Hepatocyte (in vitro differentiated cells): ENCODE measurements at places on chromosomes 3 and 15. TPM values are rescaled to one million over a fixed set of nuclear protein-coding genes. Genes with fewer than 3 reads are reported as not detected.

LIPC gene
- 64.8 and 67.7 TPM in 2 replicates for total RNA-seq

MKRN3 gene
- total RNA-seq = 0.57 TPM in 1 of 2 replicates, not detected in the other

LYZL4 gene
- not detected in 2 replicates for total RNA-seq

DLL4 gene
- total RNA-seq = 2.3 and 2.8 TPM in 2 replicates

FYCO1 gene
- total RNA-seq = 23.0 and 26.8 TPM in 2 replicates

KIF23 gene
- 12.0 and 13.9 TPM in 2 replicates for total RNA-seq

RTP1 gene
- total RNA-seq = not detected in 2 replicates

SOX14 gene
- not detected in 2 replicates for total RNA-seq

SCG5 gene
- 2.0 and 5.2 TPM in 2 replicates for total RNA-seq

TIGIT gene
- total RNA-seq = not detected in 2 replicates

GPR62 gene
- not detected in 2 replicates for total RNA-seq

CD80 gene
- total RNA-seq = 0.07 and 0.24 TPM in 2 replicates

CD200 gene
- 6.7 and 12.6 TPM in 2 replicates for total RNA-seq

ROPN1 gene
- not detected in 2 replicates for total RNA-seq

HESX1 gene
- total RNA-seq = 1.3 and 1.7 TPM in 2 replicates

NR1I2 gene
- 7.0 and 7.1 TPM in 2 replicates for total RNA-seq

IL12A gene
- total RNA-seq = 0.88 and 1.0 TPM in 2 replicates

CXCR6 gene
- total RNA-seq = not detected in 2 replicates

MAGEL2 gene
- total RNA-seq = 3.1 and 5.4 TPM in 2 replicates

ADPGK gene
- total RNA-seq = 67.3 and 71.1 TPM in 2 replicates

DUSP7 gene
- 13.1 and 13.8 TPM in 2 replicates for total RNA-seq

ATP11B gene
- 57.2 and 60.5 TPM in 2 replicates for total RNA-seq

KLF15 gene
- total RNA-seq = 16.7 and 19.9 TPM in 2 replicates

TRPC1 gene
- 7.9 and 12.6 TPM in 2 replicates for total RNA-seq

SAMMSON gene
- 0.10 TPM in 1 of 2 replicates, not detected in the other for total RNA-seq

LRRC31 gene
- 6.1 and 6.5 TPM in 2 replicates for total RNA-seq

GOLGA6D gene
- 0.76 TPM in 1 of 2 replicates, not detected in the other for total RNA-seq

SPESP1 gene
- not detected in 2 replicates for total RNA-seq

SAXO2 gene
- 0.64 and 2.3 TPM in 2 replicates for total RNA-seq

MEX3B gene
- 6.9 and 10.0 TPM in 2 replicates for total RNA-seq

CHL1 gene
- total RNA-seq = 0.20 and 0.52 TPM in 2 replicates

CP gene
- 22.3 and 26.4 TPM in 2 replicates for total RNA-seq

INSYN1 gene
- total RNA-seq = 1.3 and 3.3 TPM in 2 replicates

EFHB gene
- 0.64 and 0.70 TPM in 2 replicates for total RNA-seq

EEF1AKMT4 gene
- 8.4 and 9.8 TPM in 2 replicates for total RNA-seq

POLQ gene
- total RNA-seq = 1.4 and 2.5 TPM in 2 replicates

PCOLCE2 gene
- 10.8 and 11.2 TPM in 2 replicates for total RNA-seq
